ENCODE measurements at places on chromosomes 2 and 18.

- DNase-seq, result no peak
Measured at GRCh38 chr2:181581534-181581933, 75.4 kb downstream of the CERKL start.

- DNase-seq, result no peak
Measured at GRCh38 chr2:54519841-54520459, 63.8 kb downstream of the SPTBN1 start.

GRCh38 chr2:8517850-8518498, 163.9 kb upstream of the ID2 start:
- DNase-seq, result no peak

- DNase-seq, result no peak
Measured at GRCh38 chr2:217797661-217798069, 205.1 kb downstream of the TNS1 start.

DNA sequence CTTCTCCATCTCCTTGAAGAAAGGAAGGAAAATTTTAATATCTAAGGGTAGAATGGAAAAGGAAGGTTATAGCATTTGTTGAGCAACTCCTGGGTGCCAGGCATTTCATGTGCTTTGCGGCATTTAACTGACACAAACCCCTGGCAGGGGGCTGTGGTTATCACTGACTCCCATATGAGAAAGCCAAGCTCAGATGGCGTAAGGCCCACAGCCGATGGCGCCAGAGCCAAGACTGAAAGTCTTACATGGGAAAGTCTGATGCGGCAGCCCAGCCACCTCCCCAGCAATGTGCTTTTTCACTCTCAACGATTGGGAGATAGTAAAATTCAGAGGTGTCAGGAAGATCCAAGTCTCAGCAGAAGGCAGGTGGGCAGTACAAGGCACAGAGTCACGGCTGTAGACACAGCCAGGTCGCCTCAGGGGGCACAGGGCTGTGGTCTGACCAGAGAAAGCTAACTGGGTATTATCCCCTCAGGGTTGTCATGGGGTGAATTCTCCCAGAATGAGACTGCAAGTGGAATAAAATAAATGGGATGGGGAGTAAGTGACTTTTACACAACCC, 324.2 kb upstream of the NCKAP5 start:
- no peak for DNase-seq

GRCh38 chr2:220871909-220872308, 700.2 kb downstream of the EPHA4 start:
- no peak for DNase-seq

DNA sequence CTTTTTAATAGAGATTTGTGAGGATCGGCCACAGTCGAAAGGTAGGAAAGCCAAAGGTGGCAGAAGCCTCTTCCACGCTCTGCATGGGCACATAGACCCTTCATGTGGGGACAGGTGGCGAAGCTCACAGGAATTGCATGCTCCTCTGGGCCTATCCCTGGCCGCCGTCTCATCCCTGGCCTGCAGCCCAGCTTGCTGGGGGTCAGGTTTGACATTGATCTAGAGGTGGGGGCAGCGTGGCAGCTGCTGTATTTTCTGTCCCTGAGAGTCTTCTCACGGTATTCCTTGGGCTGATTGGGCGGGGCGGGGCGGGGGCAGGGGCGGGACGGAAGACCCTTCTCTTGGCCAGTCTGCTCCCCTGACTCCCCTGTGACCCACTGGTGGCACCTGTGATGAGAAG, 48.9 kb downstream of the STK25 start:
- DNase-seq, result no peak

- no peak for DNase-seq
Measured at GRCh38 chr18:22082408-22082807, 87.0 kb upstream of the GATA6 start.

Measured in HCEC 1CT (cell line).